ENCODE measurements at places on chromosomes 1 and 21.

DNA sequence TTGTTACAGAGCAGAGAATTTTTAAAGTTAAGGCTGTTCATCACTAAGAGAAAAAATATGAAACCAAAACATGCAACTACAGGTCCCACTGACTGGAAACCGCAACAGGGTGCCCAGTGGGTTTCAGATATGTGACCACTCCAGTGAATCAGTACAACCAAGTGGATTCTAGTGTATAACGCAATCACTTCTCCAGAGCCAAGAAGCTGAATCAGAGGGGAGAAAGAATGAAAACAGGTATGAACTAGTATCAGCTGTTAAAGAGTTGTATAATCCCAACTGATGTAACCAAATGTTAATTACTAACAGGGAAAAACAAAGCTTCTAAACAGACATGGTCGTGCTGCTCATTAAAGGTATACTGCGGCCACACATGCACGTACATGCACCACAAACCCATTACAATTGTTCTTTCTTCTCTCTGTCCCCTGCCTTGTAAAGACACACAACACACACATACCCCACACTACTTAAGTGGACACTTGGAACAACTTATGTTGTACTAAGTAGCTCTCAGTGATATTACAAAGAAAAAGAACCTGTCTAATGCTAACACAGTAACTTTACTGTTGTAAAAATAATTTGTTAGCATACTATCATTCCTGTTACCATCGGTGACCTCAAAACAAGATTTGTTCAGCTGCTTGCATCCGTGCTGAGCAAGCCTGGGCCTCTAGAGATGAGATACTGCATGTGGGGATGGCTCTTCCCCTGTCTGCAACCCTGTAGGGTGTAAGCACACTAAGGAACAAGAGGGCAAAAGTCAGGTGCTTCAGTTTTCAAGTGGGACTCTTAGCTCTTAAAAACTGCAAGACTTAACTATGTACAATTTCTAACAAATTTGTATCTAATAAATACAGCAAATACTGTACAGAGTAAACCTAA, 74.2 kb downstream of the PTPN14 start:
- no peak for DNase-seq

- DNase-seq, result no peak
Observed at GRCh38 chr1:119590393-119590792, 57.7 kb downstream of the ZNF697 start.

GRCh38 chr1:17600321-17600720, 60.8 kb downstream of the ARHGEF10L start:
- no peak for DNase-seq

- no peak for DNase-seq
Observed at GRCh38 chr1:34917017-34917416, 12.4 kb downstream of the DLGAP3 start.

DNA sequence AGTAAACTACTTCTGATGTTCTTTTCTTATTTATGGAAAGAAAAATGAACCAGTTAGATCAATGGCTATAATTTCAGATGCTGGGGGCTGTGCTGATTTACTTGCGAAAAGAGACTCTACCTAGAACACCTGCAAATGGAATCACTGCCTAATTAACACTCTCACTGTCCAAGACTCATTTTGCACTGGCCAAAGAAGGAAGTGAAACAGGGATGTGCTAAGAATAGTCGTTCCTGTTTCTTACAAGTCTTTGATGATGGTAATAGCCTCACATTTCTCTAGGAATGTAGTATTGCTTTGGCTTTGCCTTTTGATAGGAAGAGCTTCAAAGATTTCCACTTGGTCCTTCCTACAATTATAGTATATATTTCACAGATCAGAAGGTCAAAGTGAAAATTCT, 12.7 kb upstream of the TSNAX start:
- DNase-seq, result no peak

DNA sequence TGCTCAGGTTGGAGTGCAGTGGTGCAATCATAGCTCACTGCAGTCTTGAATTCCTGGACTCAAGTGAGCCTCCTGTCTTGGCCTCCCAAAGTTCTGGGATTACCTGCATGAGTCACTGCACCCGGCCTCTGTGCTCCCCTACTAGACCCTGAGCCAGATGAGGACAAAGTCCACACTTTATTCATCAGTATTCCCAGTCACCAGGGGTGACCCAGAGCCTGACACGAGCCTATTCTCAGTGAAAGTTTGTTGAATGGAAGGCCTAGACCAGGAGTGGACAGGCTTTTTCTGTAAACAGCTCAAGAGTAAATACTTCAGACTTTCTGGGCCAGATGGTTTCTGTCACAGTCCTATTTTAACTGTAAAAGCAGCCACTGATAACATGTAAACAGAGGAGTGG, 68.2 kb downstream of the MAB21L3 start:
- DNase-seq, result no peak

- no peak for DNase-seq
Observed at GRCh38 chr1:3670823-3671265, 18.5 kb downstream of the TP73 start.

DNA sequence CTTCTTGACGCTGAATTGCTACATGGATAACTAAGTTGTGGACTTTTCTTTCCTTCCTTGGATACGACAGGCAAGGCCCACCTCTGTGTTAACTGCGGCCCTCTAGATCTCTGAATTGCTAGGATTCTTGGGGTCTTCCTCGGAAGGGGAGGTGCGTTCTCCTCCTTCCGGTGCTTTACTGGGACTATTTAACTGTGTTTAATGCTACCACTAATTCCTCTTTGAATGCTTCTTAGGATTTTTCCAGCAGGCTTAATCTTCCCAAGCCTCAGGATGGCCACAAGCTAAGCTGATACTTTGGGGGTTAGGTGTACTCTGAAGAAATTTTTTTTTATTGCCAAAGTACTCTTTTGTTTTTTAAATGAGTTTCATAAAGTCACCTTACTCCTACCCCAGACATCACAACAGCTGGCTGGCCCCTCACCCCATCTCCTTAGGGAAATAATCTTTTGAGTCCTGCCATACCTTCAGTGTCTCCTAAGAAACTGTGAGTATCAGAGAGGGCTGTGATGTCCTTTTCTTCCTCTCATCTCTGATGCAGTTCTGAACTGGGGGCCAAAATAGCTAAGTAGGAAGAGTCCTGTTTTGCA, 21.4 kb downstream of the KIRREL1 start:
- DNase-seq, result no peak

DNA sequence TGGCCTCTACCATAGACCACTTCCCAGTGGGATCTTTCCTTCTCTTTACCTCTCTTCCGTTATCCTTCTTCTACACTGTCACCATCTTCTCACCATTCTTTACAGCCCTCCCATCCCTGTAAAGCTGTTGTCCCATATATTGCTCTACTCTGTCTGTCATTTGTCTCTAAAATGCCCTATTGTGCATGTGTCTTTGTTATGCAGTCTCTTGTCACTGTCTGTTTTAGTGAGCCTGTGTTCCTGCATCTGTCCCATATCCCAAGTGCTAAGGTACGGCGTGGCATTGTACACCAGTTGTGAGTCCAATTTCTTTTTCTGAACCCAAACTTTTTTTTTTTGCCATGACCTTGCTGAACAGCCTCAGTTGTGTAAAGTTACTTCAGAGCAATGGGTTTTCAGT, 8.8 kb upstream of the ZBTB18 start:
- DNase-seq, result no peak

DNA sequence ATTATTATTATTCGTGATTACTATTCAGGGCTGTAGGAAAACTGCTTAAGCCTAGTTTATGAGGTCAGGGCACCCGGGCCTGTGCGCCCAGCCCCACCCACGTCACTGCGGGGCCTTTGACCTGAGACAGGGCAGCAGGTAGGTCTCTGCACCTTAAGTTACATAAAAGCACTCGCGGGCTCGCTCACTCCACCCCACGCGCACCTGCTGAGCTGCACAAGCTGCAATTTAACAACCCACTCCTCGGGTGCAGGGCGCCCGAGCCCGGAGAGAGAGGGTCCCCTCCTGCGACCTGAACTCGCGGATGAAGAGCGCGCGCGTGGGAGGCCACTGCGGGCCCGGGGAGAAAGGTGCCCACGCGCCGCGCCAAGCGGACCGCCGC, 477 bp downstream of the ICMT start:
- DNase-seq, result peak; percentile 34

GRCh38 chr21:34546542-34546941, 34.5 kb upstream of the KCNE1 start:
- DNase-seq, result no peak

DNA sequence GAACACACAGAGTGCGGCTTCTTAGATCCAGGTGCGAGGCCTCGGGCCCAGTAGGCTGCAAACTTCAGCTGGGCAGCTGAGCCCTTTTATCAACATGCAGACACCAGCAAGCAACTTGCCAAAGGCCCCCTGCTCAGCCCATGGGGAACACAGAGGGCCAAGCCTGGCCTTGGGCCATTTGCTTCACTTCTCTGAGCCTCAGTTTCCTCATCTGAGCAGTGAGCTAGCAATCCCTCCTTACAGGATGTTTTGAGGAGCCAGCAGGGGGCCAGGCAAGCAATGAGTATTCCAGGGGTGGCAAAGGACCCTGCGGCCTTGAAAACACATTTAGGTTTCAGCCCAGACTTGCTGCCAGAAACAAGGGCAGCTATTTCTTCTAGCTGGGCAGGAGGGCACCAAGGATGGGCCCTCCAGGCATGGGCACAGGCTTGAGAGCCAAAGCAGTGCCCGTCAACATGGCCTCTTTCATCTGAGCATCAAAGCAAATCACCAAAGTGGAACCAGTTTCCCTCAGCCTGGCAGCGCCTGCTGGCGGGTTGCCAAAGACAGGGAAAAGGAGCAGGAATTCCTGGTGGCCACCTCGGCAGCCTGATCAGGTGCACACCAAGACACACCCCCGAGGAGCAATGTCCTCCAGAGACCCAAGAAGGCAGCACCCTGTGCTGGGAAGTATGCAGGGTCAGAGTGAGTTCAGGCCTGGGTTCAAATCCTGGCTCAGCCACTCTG, 1.4 kb downstream of the MATN1 start:
- DNase-seq, result no peak

GRCh38 chr1:38327559-38327973, 281.0 kb upstream of the POU3F1 start:
- no peak for DNase-seq

DNA sequence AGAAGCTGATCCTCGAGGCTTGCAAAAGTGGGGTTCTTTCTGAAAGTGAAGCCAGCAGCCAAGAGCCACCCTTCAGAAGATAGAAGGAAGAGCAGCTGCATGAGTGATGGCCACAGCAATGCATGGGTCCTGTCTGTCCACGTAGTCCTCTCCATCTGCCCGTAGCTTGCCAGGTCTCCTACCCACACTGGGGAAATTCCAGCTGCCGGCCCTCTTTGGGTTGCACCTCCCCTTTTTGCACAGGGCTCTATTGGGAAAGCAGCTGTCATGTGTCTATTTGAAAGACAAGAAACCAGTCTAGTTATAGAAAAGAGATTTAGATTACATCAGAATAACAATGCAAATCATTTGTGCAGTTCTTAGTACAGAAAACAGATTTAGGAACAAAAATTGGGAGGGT, 204.4 kb downstream of the GIPC2 start:
- no peak for DNase-seq

DNA sequence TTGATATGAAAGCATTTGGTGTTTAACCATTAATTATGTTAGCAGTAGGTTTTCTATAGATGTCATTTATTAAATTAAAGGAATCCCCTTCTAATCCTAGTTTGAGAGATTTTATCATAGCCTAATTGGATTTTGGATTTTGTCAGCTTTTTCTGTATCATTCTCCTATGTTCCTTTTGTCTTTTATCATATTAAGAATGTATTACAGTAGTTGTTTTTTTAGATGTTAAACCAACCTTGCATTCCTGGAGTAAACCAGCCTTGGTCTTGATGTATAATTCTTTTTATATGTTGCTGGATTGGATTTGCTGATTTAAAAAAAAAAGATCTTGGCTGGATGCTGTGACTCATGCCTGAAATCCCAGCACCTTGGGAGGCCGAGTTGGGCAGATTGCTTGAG, 5.6 kb downstream of the SETDB1 start:
- DNase-seq, result no peak

DNA sequence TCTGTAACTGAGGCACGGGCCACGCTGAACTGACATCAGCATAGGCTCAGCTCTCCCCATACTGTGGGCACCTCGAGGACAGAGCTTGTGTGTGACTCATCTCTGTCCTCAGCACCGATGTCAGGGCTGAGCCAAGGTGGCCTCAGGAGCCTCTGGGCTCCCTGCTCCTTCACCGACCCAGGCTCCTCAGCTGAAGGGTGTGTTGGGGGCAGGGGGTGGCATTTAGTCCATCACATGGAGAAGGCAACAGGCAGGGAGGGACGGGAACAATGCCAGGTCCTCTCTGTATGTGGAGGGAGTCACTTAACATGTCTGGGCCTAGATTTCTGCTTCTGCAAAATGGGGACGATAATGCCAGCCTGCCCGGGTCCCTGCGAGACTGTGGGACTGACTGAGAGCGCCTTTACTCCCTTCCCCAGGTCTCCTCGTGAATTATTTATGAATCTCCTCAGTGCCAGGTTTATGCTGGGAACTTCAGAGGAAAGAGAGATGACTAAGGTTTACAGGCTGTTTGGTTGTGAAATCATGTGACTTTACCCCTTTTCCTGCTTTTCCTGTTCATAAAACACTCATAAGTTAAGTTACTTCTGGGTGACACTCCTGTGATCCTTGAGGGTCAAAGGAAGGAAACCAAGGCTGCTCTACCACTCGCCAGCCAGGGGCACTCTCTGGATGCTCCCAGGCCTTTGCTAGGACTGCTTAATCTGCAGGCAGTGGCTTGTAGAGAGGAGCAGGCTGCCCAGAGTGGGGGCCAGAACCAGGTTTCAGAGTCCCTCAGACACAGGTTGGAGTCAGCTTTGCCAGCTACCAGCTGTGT, 16.2 kb downstream of the TTC39A start:
- DNase-seq, result no peak

GRCh38 chr1:230148126-230148652, 81.2 kb downstream of the GALNT2 start:
- DNase-seq, result no peak

- DNase-seq, result no peak
Observed at GRCh38 chr21:44800103-44800502, 1.5 kb downstream of the UBE2G2 start.

DNA sequence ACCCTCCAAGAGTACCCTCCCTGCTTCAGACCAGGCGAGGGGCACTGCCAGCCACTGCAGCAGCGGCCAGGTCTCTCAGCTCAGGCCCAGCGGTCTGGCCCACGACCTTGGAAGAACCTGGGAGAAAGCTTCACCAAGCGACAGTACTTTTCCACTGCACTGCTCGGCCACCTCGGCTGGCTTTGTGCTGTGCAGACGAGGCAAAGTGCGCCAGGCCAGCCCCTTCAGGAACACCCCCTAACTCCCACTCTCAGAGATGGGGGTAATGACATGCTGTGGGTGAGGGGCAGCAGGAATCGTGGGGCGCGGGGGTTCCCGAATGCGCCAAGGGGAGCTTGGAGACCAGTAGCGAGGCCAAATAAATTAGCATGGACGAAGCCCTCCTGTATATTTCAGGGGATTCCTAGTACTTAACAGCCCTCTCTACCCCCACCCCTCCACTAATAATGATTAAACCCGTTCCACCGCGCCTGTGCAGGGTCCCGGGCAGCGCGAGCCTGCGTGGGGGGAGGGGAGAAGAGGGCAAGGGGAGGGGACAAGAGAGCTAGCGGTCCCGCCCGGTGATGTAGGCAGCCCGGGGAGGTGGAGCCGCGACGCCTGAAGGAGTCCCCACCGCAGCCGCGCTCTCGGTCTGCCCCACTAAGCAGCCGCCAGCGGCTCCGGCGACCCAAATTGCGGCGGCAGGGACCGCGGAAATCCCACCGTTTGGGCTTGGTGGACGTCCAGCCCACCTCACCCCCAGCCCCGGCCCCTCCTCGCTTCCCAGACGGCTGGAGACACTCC, at the start of gene FAM43B:
Gene FAM43B (plus strand): TSS at position 629 of the 783 bp plus-strand sequence. CDS start 401 bp downstream, outside the sequence.
- no peak for DNase-seq

GRCh38 chr1:192620071-192620635, 15.8 kb upstream of the RGS13 start:
- no peak for DNase-seq

Data from stimulated activated naive CD4-positive, alpha-beta T cell treated with Interleukin-2 at 50 U/mL for 16 hours (primary cell).